Epithelial cell of umbilical artery (primary cell): ENCODE measurements at places on chromosomes 1 and 21. TPM values are rescaled to one million over a fixed set of nuclear protein-coding genes. Genes with fewer than 3 reads are reported as not detected.

Gene SPATA21
- total RNA-seq, result not detected in 2 replicates

Gene TAS1R1
- total RNA-seq, result not detected in 2 replicates

Gene HP1BP3
- total RNA-seq, result 165 and 317 TPM in 2 replicates

Gene APCS
- total RNA-seq, result not detected in 2 replicates

Gene OR10J1
- not detected in 2 replicates for total RNA-seq

Gene REN
- under 0.01 TPM in 1 of 2 replicates, not detected in the other for total RNA-seq

Gene LDLRAD2
- not detected in 2 replicates for total RNA-seq

Gene EFNA3
- 0.76 and 0.97 TPM in 2 replicates for total RNA-seq

Gene GNG12
- total RNA-seq, result 143 and 203 TPM in 2 replicates

Gene PRAMEF1
- total RNA-seq, result not detected in 2 replicates

Gene ZP4
- total RNA-seq, result not detected in 2 replicates

Gene OR2T11
- not detected in 2 replicates for total RNA-seq

Gene GLIS1
- total RNA-seq, result not detected in 2 replicates

Gene LEFTY1
- total RNA-seq, result under 0.01 TPM in 1 of 2 replicates, not detected in the other

Gene NUP210L
- total RNA-seq, result under 0.01 TPM in 1 of 2 replicates, not detected in the other

Gene HENMT1
- total RNA-seq, result 2.6 and 2.9 TPM in 2 replicates

Gene KRTAP21-2
- not detected in 2 replicates for total RNA-seq

Gene TBX19
- 0.32 and 0.46 TPM in 2 replicates for total RNA-seq

Gene OVAAL
- not detected in 2 replicates for total RNA-seq

Gene HFM1
- 0.32 TPM in 1 of 2 replicates, not detected in the other for total RNA-seq

Gene DENND2C
- 0.15 and 0.65 TPM in 2 replicates for total RNA-seq

Gene ALPL
- total RNA-seq, result 0.30 TPM in 1 of 2 replicates, not detected in the other

Gene RAB4A
- total RNA-seq, result 19.1 and 23.7 TPM in 2 replicates

Gene NUF2
- 21.8 and 27.2 TPM in 2 replicates for total RNA-seq

Gene AQP10
- total RNA-seq, result under 0.01 TPM in 1 of 2 replicates, not detected in the other

Gene HHAT
- 0.65 and 1.5 TPM in 2 replicates for total RNA-seq

Gene GPX7
- total RNA-seq, result 25.4 and 37.0 TPM in 2 replicates

Gene LEPR
- 11.4 and 24.0 TPM in 2 replicates for total RNA-seq
